ENCODE measurements at places on chromosomes 12 and 14. TPM values are rescaled to one million over a fixed set of nuclear protein-coding genes. Genes with fewer than 3 reads are reported as not detected.

Gene POMT2
- polyA plus RNA-seq, result 1.5 TPM

Gene G2E3
- 12.1 TPM for polyA plus RNA-seq

GRCh38 chr14:61480704-61481285 is 159.4 kb downstream of the PRKCH start:
- peaks cover 48% of the 10 kb centered on the region for H3K4me1 ChIP-seq
- H3K36me3 ChIP-seq, result peaks cover 10% of the 10 kb centered on the region
- H3K27ac ChIP-seq, result no peak overlapping the region
- no peak for DNase-seq

- no peak overlapping the region for H3K27ac ChIP-seq
- no peak overlapping the region for H3K4me3 ChIP-seq
- no peaks in the 10 kb centered on the region for H3K27me3 ChIP-seq
- H3K36me3 ChIP-seq, result no peaks in the 10 kb centered on the region
- no peak for DNase-seq
Observed at GRCh38 chr12:43551279-43551970, 578 bp downstream of the ADAMTS20 start.

- H3K4me1 ChIP-seq, result peaks cover 69% of the 10 kb centered on the region
- no peaks in the 10 kb centered on the region for H3K36me3 ChIP-seq
- no peak for DNase-seq
- H3K4me3 ChIP-seq, result peak overlapping the region; percentile 73
- no peaks in the 10 kb centered on the region for H3K27me3 ChIP-seq
Observed at GRCh38 chr14:95320078-95320895, 579 bp upstream of the CLMN start.

Gene ZBTB1
- polyA plus RNA-seq, result 12.4 TPM

GRCh38 chr12:90854136-90854689 is 100.8 kb downstream of the CCER1 start:
- no peaks in the 10 kb centered on the region for H3K36me3 ChIP-seq
- no peaks in the 10 kb centered on the region for H3K4me1 ChIP-seq
- no peak overlapping the region for H3K27ac ChIP-seq
- no peak overlapping the region for H3K4me3 ChIP-seq
- H3K27me3 ChIP-seq, result no peaks in the 10 kb centered on the region

Gene PKP2
- 3.1 TPM for polyA plus RNA-seq

GRCh38 chr14:66624336-66624937 is 116.5 kb downstream of the GPHN start:
- H3K27ac ChIP-seq, result no peak overlapping the region
- H3K4me3 ChIP-seq, result no peak overlapping the region
- H3K4me1 ChIP-seq, result no peaks in the 10 kb centered on the region
- no peak for DNase-seq
- H3K36me3 ChIP-seq, result no peaks in the 10 kb centered on the region

DNA sequence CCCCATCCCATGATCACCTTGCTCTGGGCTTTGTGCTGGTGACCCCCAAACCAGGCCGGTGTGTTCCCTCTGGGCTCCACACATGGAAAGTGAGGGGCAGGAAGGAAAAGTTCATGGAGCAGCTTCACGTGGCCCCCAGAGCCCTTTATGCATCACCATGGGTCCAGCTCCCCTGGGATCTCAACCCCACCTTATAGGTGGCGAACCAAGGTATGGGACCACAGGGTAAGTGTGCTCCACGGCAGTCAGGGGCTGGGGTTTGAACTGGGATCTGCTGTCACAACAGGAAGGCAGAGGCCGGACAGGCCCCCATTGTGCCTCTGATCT is 7.4 kb upstream of the BEGAIN start:
- no peaks in the 10 kb centered on the region for H3K27me3 ChIP-seq
- no peak overlapping the region for H3K4me3 ChIP-seq
- no peaks in the 10 kb centered on the region for H3K36me3 ChIP-seq
- H3K27ac ChIP-seq, result no peak overlapping the region
- H3K4me1 ChIP-seq, result no peaks in the 10 kb centered on the region

- no peaks in the 10 kb centered on the region for H3K4me1 ChIP-seq
- H3K36me3 ChIP-seq, result no peaks in the 10 kb centered on the region
- H3K27ac ChIP-seq, result no peak within 1 kb of the TSS
Observed at GRCh38 chr12:132610051-132610759, at the start of gene LRCOL1. Gene LRCOL1, minus strand, starts transcription at chr12:132610582. Its CDS starts 4,331 bp downstream, at chr12:132606251.

DNA sequence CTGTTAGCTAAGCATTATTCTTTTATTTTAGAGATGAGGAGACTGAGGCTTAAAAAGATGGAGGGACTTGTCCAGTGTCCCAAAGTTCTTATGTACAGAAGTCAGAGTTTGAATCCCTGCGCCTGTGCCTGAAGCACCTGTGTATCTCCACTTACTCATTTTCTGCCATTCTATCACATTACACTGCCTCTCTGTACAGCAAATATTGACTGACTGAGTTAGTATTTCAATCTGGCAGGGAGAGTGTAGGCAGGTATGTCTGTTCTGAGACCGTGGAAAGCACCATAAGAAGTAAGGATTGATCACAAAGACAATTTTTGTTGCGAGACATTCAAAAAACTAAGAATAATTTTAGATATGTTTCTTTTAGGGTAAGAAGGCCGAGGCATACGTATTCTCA is 162.7 kb downstream of the KITLG start:
- H3K4me3 ChIP-seq, result no peak overlapping the region
- H3K4me1 ChIP-seq, result no peaks in the 10 kb centered on the region
- no peaks in the 10 kb centered on the region for H3K36me3 ChIP-seq
- no peaks in the 10 kb centered on the region for H3K27me3 ChIP-seq
- no peak overlapping the region for H3K27ac ChIP-seq
- no peak for DNase-seq

Gene NKX2-8
- not detected for polyA plus RNA-seq

Gene NRIP2
- polyA plus RNA-seq, result 0.24 TPM

- DNase-seq, result no peak
- peaks cover 18% of the 10 kb centered on the region for H3K36me3 ChIP-seq
- no peaks in the 10 kb centered on the region for H3K27me3 ChIP-seq
- H3K4me1 ChIP-seq, result peaks cover 18% of the 10 kb centered on the region
- H3K4me3 ChIP-seq, result peak overlapping the region; percentile 55
Observed at GRCh38 chr14:75543253-75543652, 21.0 kb downstream of the BATF start.

- peak overlapping the region; percentile 79 for H3K27ac ChIP-seq
- H3K27me3 ChIP-seq, result no peaks in the 10 kb centered on the region
- peak overlapping the region; percentile 66 for H3K4me3 ChIP-seq
Observed at GRCh38 chr12:121811434-121812319, 7.9 kb downstream of the SETD1B start.

GRCh38 chr14:106872611-106873446 is 1346.4 kb downstream of the TMEM121 start:
- DNase-seq, result peak; percentile 63
- no peak overlapping the region for H3K4me3 ChIP-seq
- H3K27me3 ChIP-seq, result no peaks in the 10 kb centered on the region
- H3K4me1 ChIP-seq, result peaks cover 8% of the 10 kb centered on the region
- H3K36me3 ChIP-seq, result no peaks in the 10 kb centered on the region

Gene POTEG
- polyA plus RNA-seq, result not detected

All from CD14-positive monocyte (primary cell).